ENCODE measurements at places on chromosomes 16 and 17. TPM values are rescaled to one million over a fixed set of nuclear protein-coding genes. Genes with fewer than 3 reads are reported as not detected.

DNA sequence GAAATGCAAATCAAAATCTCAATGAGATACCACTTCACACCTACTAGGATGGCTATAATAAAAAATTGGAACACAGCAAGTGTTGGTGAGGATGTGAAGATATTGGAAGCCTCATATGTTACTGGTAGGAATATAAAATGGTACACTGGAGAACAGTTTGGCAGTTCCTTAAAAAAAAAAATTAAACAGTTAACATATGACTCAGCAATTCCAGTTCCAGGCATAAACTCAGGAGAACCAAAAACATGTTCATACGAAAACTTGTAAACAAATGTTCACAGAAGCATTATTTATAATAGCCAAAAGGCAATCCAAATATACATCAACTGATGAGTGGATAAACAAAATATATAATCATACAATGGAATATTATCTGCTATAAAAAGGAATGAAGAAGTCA, 28.2 kb downstream of the ZNF652 start:
- DNase-seq: no peak

- DNase-seq: no peak
These were observed 12.6 kb upstream of the GFOD2 start for GRCh38 chr16:67731753-67732095.

GRCh38 chr17:48529683-48530009, 1.2 kb downstream of the HOXB1 start:
- DNase-seq: no peak

DNA sequence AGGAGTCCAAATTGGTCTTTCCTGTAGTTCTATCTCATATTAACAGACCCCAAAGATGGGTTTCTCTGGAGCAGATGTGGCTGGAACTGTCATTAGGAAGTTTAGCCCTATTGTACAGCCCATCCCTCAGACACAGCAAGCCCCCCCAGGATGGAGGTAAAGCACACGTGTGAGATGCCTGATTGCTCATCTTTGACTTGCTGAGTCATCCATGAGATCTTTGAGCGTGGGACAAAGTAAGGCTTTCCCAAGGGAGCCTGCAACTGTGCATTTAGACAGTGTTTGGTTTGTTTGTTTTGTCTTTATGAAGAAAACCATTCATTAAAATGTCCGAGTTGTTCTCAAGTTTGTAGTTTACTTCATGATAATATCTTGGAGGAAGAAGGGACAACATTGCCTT, 145.3 kb upstream of the CDH13 start:
- no peak for DNase-seq

GRCh38 chr16:51181503-51181811, 30.4 kb upstream of the SALL1 start:
- no peak for DNase-seq

GRIN2A gene
- 0.10 TPM for total RNA-seq

TLCD3B gene
- not detected for total RNA-seq

- no peak for DNase-seq
These were observed 52.9 kb downstream of the TTC19 start for GRCh38 chr17:16052486-16052885.

GRCh38 chr16:50857881-50858280, 116.0 kb downstream of the CYLD start:
- DNase-seq: no peak

GRCh38 chr16:86213437-86214205, 296.7 kb upstream of the FOXF1 start:
- DNase-seq: no peak

MYH3 gene
- 1,094 TPM for total RNA-seq

GRCh38 chr16:85954927-85955519, 56.1 kb downstream of the IRF8 start:
- DNase-seq: no peak

IRX3 gene
- 13.1 TPM for total RNA-seq

DNA sequence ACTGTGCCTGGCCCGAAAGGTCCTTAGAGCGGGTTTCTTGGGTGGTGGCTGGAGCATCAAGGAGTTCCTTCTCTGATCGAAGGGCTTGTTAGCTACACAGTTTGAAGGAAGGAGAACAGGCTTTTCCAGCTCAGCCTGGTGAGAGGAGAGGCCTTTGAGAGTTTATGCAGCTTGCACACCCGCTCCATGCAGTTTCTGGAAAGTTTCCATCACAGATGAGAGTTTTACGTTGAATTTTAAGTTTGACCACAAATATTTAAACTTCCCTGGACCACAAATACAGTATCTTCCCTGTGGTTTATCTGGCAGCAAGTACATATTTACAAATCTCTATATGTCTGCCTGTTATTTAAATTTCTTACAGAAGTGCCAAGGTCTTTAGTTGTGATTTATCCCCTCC, 56.8 kb downstream of the HIC1 start:
- DNase-seq: no peak

KRT32 gene
- total RNA-seq: 28.0 TPM

- no peak for DNase-seq
These were observed 567 bp downstream of the ENO3 start for GRCh38 chr17:4951486-4951885.

GRCh38 chr17:1473841-1474240, 17.8 kb upstream of the CRK start:
- no peak for DNase-seq

C1QL1 gene
- total RNA-seq: 0.20 TPM

ALOX15B gene
- 0.89 TPM for total RNA-seq

DNA sequence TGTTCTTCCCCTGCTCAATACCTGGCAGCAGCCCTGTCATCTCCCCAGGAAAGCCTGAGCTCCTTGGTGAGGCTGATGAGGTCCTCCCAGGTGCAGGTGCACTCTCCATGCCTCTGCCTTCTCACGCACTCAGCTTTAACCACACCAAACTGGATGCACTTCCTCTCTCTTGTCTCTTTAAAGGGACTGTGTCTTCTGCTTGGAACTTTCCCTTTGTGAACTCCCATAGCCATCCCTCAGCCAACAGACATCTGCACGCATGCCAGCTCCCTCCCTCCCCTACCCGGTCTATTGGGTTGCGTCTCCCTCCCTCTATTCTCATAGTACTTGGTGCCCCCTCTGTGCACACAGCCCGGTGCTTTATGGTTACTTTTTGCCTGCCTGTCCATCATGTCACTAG, 231.2 kb downstream of the MSI2 start:
- no peak for DNase-seq

DNA sequence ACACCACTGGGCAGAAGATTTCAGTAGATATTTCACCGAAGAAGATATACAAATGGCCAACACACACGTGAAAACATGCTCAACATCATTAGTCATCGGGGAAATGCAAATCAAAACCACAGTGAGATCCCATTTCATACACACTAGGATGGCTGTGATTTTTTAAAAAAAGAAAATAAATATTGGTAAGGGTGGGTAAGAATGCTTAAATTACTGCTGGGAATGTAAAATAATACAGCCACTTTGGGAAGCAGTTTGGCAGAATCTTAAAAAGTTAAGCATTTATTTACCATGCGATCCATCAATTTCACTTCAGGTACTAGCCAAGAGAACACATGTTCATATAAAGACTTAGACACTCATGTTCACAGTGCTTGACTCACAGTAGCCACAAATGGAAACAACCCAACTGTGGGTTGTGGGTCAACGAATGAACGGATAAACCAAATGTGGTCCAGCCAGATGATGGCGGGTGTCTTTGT, 6.5 kb upstream of the C16orf74 start:
- DNase-seq: no peak

- DNase-seq: no peak
These were observed 12.3 kb upstream of the TFAP4 start for GRCh38 chr16:4285167-4285566.

DNA sequence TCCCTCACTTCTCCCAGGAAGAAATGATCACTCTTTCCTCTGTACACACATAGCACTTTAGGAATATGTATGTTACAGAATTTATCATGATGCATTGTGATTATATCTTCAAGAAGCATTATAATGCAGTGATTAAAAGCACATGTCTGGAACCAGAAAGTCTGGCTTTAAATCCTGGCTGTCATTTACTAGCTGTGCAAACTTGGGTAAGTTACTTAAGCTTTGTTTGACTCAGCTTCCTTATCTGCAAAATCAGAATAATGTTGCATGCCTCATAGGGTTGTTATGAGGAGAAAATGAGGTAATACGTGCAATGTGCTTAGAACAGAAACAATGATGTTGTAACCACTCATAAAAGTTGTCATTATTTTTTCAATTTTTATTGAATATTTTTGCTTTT, 156.3 kb upstream of the ZKSCAN2 start:
- peak; percentile 16 for DNase-seq

GRCh38 chr16:78639775-78640174, 540.3 kb downstream of the WWOX start:
- no peak for DNase-seq

DNA sequence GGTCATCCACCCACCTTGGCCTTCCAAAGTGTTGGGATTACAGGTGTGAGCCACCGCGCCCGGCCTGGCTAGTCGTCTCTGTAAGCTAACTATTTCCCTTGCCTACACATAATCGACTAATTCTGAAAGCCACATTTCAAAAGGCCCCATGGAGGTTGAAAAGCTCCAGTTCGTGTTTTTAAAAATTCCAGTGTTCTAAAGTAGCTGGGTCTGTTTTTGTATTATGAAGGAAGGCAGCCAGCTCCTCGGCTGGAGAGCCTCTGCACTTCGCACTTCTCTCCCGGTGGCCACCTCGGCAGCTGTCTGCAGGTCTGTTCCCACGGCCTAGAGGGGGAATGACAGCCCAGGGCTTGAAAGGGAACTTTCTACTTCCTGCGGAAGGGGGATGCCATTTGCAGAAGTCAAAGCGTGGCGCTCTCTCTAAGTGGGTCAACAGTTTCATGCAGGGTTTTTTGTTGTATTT, 16.9 kb downstream of the HASPIN start:
- no peak for DNase-seq

GRCh38 chr16:65271996-65272395, 150.1 kb upstream of the CDH11 start:
- peak; percentile 53 for DNase-seq

ERI2 gene
- total RNA-seq: 16.4 TPM

TMC8 gene
- total RNA-seq: 3.4 TPM

SCGB1C2 gene
- total RNA-seq: not detected

ITGAD gene
- total RNA-seq: 0.10 TPM

- no peak for DNase-seq
These were observed 32.7 kb downstream of the RHBDL3 start for GRCh38 chr17:32298298-32298697.

TNFRSF13B gene
- total RNA-seq: not detected

CARD14 gene
- total RNA-seq: 7.3 TPM

DNA sequence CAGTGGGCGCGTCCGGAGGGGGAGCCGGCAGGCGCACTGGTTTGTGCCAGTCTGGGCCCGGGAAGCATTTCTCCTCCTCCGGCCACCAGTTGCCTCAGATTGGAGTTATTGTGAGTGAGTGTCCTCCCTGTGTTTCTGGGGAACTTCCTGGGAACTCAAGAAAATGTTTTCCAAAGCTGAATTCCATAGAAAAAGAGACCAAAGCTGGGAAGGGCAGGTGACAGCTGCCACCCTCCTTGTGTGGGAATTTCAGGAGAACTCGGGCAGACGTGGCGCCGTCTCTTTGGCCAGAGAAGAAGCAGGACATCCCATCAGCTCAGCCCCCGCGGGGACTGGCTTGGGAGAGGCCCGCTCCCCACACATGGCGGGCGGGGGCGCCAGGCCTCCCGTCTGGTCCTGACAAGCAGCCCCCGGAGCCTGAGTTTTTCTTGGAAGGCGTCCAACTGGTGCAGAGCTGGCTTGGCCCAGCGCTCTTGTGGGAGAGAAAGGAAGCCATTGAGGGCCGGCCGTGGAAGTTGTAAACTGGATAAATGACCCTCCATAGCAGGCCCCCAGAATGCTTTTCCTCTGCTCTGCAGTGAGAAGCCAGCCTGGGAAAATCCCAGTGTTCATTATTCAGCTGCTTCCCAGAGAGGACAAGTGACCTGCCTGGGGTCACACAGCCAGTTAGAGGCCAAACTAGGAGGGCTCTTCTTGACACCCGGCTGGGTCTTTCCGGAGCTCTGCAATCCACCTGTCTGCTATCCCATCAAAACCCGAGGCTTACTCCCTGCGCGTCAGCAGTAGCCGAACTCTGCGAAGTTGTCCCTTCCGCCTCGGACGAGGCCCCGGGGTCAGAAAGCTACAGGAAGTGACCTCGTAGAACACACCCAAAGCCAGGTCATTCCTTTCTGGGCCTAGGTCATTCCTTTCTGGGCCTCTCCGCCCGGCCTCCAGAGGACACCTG, 39.2 kb upstream of the GSE1 start:
- DNase-seq: peak; percentile 62

DNA sequence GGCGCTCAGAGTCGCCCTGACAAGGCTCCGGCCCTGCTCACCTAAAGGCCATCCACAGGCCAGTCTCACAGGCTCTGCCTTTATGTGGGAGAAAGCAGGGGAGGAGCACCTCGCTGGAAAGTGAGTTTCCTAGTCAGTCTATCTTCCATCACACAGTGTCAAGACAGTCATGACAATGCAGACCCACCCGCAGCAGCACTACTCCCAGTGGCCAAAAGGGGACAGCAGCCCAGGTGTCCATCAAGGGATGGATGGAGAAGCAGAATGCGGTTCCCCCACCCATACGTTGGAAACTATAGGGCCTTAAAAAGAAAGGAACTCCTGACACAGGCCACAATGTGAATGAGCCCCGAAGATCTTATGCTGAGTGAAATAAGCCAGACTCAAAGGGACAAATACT, 226.8 kb downstream of the ENGASE start:
- no peak for DNase-seq

GRCh38 chr16:89120921-89121351, 27.3 kb downstream of the ACSF3 start:
- DNase-seq: no peak

PLD6 gene
- total RNA-seq: 5.2 TPM

ASPHD1 gene
- 0.39 TPM for total RNA-seq

HAS3 gene
- 9.9 TPM for total RNA-seq

DNA sequence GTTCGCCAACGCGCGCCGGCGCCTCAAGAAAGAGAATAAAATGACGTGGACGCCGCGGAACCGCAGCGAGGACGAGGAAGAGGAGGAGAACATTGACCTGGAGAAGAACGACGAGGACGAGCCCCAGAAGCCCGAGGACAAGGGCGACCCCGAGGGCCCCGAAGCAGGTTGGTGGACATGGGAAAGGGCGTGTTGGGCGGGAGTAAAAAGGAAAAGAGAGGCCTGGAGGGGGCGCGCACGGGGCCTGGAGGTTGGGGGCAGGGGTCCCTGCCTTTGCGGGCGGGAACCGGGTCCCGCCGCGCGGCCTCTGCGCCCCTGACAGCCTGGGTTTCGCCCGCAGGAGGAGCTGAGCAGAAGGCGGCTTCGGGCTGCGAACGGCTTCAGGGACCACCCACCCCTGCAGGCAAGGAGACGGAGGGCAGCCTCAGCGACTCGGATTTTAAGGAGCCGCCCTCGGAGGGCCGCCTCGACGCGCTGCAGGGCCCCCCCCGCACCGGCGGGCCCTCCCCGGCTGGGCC, 2.1 kb downstream of the IRX5 start:
- DNase-seq: no peak
